ENCODE measurements at places on chromosomes 2 and 18.
A peak's percentile ranks its signal among the peaks of the same experiment; 100 is the strongest.

- no peak for DNase-seq
These were observed 72.2 kb upstream of the DYNC1I2 start for GRCh38 chr2:171615069-171615468.

- DNase-seq, result peak; percentile 29
These were observed 13.0 kb downstream of the IL18R1 start for GRCh38 chr2:102368461-102369109.

DNA sequence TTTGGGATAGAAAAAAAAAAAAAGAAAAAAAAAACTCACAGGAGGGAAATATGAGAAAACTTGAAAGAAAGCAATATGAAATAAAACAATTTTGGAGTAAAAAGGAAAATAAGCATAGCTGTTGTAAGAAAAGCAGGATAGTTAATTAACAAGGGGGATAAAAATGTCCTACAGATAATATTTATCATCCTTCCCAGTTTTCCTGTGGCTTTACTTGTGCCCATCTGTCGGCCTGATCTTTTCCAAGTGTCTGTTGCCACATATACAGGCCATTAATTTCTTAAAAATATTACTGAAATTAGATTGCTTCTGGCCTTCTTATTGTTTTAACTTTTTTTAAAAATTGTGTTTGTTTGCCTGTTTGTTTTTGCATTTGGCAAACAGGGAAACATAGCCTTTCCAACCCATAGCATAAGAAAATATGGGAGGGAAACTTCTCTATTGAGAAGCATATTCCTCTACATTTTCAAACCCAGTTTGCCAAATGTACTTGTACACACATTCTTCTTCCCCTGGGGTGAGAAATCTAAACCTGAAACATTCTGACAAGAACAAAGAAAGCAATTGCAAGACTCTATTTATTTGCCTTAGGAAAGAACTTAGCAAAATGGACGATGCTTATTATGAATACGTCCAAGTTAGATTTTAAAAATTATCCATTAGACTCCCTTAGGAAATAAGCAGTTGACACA is 272.3 kb downstream of the CDH20 start:
- DNase-seq, result no peak

DNA sequence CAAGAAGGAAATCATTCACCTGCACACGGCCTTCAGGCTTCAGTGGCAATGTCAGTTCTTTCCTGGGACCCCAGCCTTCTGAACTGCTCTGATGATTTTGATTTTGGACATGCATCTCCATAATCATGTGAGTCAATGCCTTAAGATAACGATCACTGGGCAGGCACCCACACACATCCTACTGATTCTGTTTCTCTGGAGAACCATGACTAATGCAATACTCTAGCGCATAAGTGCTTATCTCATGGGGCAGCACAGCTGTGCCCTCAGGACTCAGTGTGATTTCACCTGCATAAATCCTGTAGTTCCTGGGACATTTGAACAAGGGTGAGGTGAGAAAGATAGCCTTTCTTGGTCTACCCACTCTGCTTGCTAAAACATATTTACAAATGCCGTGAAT is 144.6 kb downstream of the AKAIN1 start:
- no peak for DNase-seq

DNA sequence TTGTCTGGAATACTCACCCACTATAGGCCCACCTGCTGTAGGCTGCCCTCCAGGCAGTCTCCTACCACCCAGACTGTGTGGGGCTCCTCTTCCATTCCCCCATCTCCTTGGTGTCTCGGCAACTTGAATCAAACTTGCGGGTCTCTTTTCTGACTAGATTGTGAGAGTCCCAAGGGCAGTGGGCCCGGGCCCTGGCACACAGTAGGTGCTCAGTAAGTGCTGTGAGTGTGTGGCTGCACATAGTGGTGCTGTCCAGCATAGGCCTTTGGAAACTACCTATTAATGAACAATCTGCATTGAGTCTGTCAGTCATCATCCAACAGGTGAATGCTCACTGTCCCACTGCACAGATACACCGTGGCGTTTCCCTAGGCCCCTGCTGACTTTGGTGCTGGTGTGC is 43.6 kb upstream of the ASB1 start:
- DNase-seq, result no peak

DNA sequence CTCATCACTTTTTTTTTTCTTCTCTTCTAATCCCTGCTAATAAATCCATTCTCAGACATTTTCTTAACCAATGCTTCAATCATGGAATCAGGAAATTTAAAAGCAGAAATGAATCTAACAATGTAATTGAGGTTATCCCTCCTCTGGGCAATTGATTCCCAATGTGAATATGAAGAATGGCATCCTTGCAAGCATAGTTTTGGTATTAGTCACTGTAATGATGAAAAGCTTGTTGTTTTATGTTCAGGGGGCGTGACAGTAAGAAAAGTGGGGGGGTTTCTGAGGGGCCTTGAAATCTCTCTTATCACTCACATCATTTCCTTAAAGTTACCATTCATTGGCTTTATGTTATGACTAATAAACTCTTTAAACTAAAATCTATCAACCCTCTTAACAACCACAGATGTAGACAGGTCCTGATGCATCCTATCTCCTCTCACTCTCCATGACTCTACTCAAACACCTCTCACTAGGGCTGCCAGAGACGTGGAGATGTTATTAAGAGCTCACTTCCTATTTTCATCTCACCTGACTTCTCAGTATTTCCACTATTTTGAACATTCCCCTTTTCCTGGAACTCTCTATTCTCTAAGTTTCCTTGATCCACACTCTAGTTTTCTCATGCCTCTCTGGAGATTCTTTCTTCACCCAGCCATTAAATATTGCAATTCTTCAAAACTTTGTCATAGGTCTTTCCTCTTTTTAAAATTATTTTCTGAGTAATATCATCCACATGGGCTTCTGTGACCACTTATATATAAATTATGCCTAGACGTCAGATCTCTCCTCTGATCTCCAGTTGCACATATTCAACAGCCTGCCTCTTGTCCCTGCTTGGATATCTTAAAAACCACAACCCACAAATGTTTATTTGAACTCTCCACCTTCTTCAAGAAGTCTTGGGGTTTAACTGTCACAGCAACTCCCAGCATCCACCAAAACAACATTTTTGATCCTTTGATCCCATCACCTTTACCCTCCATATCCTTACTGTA is 332.9 kb downstream of the CDH2 start:
- no peak for DNase-seq

GRCh38 chr2:27083410-27084296 is 2.9 kb upstream of the KHK start:
- no peak for DNase-seq

- DNase-seq, result no peak
These were observed 28.8 kb downstream of the INPP5D start for GRCh38 chr2:233088972-233089345.

DNA sequence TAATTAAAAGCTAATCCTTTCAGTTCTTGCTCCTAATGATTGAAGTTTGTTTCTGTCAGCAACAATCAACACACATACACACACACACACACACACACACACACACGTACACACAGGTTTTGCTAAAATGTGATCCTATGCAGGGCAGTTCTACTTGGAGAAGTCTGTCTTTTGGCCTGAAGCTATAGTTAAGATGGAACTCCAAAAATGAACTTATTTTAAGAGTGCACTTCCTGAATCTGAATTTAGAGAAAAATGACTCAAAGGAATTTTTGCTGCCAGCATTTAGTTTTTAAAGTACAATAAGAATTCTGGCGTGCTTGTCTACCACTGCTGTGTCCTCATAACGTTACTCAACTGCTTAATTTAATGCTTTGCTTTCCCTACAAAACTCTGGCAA is 6.6 kb downstream of the GALNT5 start:
- no peak for DNase-seq

- DNase-seq, result no peak
These were observed 39.5 kb downstream of the THNSL2 start for GRCh38 chr2:88209521-88210131.
